Aorta (tissue), 5 donors: ENCODE measurements at places on chromosomes 3 and 15. TPM values are rescaled to one million over a fixed set of nuclear protein-coding genes. Genes with fewer than 3 reads are reported as not detected.

GRCh38 chr3:40546816-40547215 is 22.1 kb downstream of the ZNF621 start:
- H3K27ac ChIP-seq, result no peak overlapping the region
- no peak for DNase-seq
- no peaks in the 10 kb centered on the region for H3K36me3 ChIP-seq
- no peaks in the 10 kb centered on the region for H3K27me3 ChIP-seq
- H3K4me3 ChIP-seq, result no peak overlapping the region

- no peak for DNase-seq
- H3K27me3 ChIP-seq, result no peaks in the 10 kb centered on the region
- no peak overlapping the region for H3K4me3 ChIP-seq
Observed at GRCh38 chr3:125684199-125684598, 88.9 kb upstream of the OSBPL11 start.

DNA sequence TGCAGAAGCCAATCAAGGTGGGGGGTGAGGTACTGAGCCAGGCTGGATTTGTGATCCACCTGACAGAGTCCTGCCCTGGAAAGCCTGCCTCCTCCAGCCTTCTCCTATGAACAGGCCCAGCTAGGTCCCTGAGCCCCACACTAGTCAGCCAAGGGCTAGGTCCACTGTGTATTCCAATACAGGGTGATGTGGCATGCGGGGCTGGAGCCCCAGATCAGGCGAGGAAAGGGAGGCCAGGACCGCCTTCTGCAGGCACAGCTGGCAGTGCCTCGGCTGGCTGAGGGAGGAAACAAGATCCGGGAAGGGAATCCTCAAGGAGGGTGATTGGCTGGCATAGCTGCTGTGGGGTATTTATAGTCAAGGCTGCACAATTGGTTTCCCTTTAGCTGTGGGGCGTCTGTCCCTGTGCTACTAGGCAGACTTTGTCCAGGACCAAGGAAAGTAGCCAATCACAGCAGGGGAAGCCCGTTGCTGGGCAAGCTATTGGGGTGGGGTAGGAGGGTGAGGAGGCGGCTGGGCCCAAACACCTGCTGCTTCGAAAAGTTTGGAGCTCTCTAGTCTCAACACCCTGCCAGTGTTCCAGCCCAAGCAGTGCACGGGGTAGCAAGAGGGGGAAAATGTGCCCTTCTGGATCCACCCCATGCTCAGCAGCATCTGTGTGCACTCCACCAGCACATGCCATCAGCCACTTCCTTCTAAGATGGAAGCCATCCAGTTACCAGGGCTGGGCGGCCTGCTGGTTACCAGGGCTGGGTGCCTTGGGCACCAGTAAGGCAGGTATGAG is 5.9 kb downstream of the KY start:
- no peak overlapping the region for H3K4me3 ChIP-seq
- no peak overlapping the region for H3K27ac ChIP-seq
- no peak for DNase-seq
- H3K36me3 ChIP-seq, result no peaks in the 10 kb centered on the region
- no peaks in the 10 kb centered on the region for H3K27me3 ChIP-seq
- no peaks in the 10 kb centered on the region for H3K4me1 ChIP-seq

DNA sequence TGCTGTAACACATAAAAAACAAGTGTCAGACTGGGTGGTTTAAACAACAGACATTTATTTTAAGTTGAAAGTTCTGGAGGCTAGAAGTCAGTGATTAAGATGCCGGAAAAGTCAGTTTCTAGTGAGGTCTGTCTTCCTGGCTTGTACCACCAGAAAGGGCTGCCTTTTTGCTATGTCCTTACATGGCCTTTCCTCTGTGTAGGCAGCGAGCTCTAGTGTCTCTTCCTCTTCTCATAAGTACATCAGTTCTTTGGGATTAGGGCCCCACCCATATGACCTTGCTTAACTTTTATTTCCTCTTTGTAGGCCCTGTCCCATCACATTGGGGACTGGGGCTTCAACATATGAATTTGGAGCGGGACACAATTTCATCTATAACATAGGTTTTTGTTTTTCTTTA is 128.0 kb downstream of the BBX start:
- no peak overlapping the region for H3K4me3 ChIP-seq
- no peaks in the 10 kb centered on the region for H3K36me3 ChIP-seq
- no peak for DNase-seq
- H3K27ac ChIP-seq, result no peak overlapping the region

DNA sequence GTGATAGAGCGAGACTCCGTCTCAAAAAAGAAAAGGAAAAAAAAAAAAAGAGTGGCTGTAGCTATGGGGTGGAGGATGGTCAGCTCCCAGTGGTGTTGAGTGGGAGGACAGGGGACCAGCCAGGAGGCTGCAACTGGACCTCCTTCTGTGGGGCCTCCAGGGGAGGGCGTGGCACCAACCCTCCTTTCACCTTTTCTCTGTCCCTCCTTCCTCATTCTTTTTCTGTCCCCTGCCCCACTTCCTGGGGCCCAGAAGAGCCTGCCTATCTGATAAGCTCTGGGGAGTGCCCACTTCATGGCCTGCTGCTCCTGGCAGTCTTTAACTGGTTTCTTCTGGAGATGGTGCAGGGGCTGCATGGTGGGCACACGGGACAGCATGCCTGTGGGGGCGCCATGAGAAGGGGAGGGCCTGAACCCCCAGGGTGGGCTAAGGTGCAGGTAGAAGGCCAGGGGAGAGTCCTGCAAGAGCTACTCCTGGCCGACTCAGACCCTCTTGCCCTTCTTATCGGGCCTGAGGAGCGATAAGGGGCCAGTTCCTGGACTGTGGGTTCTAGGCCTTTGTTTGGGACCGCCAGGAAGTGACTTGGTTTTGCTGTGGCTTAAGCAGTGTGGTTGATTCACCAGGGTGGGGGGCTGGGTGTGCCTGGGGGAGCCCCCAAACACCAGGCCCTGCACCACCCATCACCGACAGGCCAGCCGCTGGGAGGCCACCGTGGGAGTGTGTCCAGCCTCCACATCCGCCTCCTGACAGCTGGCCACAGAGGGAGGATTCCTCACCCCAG is 49.4 kb upstream of the FLNB start:
- H3K36me3 ChIP-seq, result no peaks in the 10 kb centered on the region
- no peaks in the 10 kb centered on the region for H3K27me3 ChIP-seq
- DNase-seq, result no peak
- no peaks in the 10 kb centered on the region for H3K4me1 ChIP-seq
- no peak overlapping the region for H3K27ac ChIP-seq

DNA sequence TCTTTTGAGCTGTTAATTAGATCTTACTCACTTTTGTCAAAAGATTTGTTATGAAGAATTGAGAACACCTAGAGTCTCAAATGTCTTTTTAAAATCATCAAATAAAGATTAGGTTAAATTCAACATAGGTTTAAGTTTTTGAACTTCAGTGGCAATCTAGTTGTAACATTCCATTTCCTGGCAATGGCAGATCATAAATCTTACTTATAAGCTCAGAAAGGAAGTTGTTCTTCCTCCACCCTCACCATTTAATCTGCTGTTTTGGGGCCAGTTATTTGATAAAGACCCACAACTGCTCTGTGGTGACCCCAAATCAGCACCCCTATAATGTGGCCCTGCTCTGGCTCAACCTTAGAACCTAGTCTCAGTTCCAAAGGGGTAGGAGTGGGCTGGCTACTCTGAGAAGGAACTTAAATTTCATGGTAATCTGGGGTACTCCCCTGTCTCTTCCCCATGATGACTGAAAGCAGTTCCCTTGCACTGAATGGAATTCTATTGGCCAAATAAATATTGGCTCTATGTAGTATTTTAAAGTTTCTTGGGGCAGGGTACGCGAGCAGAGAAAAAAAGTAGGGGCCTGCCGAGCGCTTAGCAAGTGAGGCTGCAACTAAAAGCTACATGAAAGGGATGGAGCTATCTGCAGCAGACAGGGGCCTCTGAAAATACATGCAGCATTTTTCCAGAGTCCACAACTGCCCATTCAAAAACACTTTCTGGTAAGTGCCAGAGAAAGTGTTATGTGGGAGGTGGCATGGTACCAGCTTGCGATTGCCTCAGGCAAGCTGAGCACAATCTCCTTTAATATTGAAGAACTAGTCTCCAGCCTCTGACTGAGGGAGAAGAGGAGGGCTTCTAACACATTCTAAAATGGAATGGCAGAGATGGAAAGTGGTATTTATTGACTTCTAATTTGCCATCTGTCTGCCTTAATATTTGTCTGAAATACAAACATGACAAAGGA is 103.6 kb upstream of the RASGRP1 start:
- no peak for DNase-seq
- H3K4me1 ChIP-seq, result no peaks in the 10 kb centered on the region
- no peak overlapping the region for H3K4me3 ChIP-seq
- H3K36me3 ChIP-seq, result no peaks in the 10 kb centered on the region
- H3K27me3 ChIP-seq, result peaks cover 2% of the 10 kb centered on the region
- H3K27ac ChIP-seq, result no peak overlapping the region

GRCh38 chr3:61846488-61846887 is 285.1 kb downstream of the PTPRG start:
- no peak overlapping the region for H3K4me3 ChIP-seq
- no peaks in the 10 kb centered on the region for H3K36me3 ChIP-seq
- no peaks in the 10 kb centered on the region for H3K27me3 ChIP-seq
- DNase-seq, result no peak

DNA sequence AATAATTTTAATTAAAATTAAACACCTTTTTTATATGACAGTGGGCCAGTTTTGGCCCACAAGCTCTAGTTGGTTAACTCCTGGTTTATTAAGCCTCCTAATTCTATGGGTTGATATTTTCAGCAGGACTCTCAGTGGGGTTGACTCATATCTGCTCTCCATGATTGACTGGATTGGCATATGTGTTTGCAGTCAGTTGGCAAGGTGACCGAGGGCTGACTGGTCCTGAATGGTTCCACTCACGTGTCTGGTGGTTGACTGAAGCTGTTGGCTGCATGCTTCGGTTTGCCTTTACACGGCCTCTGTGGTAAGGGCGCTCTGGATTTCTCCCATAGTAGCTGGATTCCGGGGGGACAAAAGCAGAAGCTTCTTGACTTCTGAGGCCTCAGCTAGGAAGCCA is 65.3 kb upstream of the ZNF280D start:
- H3K4me3 ChIP-seq, result no peak overlapping the region
- peaks cover 3% of the 10 kb centered on the region for H3K4me1 ChIP-seq
- no peaks in the 10 kb centered on the region for H3K36me3 ChIP-seq
- peak; percentile 47 for DNase-seq

DNA sequence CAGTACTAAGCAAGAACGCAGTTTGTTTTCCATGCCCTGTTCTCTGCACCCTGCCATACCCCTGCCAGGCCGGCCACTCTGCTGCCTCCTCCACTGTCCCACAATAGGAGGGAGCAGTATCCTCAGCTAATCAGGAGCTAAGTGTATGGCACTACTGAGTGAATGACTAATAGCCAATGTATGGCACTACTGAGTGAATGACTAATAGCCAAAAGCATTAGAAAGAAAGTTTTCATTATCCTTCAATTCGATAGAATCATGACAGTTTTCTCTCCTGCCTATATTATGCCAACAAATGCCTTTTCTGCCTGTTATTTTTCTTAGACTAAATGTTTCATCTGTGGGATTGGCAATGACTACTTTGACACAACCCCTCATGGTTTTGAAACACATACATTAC is 107.5 kb upstream of the CHRM5 start:
- no peak overlapping the region for H3K4me3 ChIP-seq
- H3K4me1 ChIP-seq, result no peaks in the 10 kb centered on the region
- no peaks in the 10 kb centered on the region for H3K27me3 ChIP-seq
- H3K36me3 ChIP-seq, result peaks cover 3% of the 10 kb centered on the region

DNA sequence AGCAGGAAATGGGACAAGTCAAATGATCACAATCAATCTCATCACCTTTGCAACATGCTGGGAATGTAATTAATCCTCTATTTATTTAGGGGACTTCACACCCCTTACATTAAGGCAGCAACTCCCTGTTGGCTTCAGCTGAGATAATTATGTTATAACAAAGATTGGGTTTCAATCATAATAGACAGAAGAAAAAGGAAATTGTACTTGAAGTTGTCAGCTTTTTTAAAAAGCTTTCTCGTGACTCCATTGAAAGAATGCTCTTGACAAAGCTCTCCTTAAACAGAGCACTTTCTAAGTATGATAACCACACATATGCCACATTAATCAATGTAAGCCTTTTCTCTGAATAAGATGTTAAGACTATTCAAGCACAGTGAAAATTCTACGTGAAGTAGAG is 65.7 kb downstream of the SHQ1 start:
- no peak for DNase-seq
- no peaks in the 10 kb centered on the region for H3K36me3 ChIP-seq
- no peaks in the 10 kb centered on the region for H3K4me1 ChIP-seq

DNA sequence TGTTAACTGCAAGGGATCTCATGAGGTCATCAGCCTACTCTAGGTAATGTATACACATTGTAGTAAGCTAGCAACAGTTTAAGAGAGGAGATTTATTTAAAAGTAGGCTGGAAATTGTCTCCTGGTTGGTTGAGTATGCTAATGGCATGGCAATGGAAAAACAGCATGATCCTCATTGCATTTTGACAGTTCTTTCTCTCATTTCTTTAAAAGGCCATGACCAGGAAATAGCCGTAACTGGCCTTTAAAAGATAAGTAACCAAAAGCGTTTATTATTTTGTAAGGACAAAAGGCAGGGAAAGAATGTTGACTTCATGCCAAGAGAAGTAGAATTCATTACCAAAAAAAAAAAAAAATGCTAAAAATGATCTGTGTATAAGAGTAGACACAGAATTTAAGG is 310.3 kb downstream of the FGF12 start:
- H3K4me3 ChIP-seq, result no peak overlapping the region
- DNase-seq, result no peak
- no peaks in the 10 kb centered on the region for H3K36me3 ChIP-seq
- no peaks in the 10 kb centered on the region for H3K27me3 ChIP-seq

DNA sequence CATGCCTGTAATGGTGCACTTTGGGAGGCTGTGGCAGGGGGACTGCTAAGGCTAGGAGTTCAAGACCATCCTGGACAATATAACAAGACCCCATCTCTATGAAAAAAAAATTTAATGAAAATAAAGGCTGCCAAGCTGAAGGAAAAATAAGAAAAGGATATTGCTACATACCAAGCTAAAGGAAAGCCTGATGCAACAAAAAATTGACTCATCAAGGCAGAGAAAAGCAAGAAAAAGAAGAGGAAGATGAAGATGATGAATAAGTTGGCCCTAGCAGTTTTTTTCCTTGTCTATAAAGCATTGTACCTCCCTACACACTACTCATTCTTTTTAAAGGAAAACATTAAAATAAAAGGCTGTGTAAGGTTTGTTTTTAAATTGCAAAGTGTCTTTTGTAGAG is 441.9 kb upstream of the MDFIC2 start:
- no peaks in the 10 kb centered on the region for H3K36me3 ChIP-seq
- no peak for DNase-seq
- no peaks in the 10 kb centered on the region for H3K4me1 ChIP-seq

DNA sequence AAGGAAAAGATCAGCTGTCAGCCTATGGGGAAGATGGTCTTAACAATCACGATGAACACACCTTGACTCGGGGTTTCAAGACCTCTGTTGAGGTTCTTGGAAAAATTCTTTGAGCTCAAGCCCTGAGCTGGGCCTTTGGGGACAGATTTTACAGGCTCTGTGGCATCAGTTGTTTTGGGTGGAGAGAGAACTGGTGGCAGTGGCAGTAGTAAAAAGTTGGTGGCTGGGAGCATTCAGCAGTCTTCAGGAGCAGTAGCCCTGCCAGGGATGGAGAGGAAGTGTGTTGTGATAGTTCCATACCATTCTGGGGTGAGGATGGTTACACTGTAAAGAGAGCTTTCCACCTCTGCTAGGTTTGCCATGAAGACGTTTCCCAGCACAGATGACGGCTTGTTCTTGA is 4.9 kb upstream of the KY start:
- no peak overlapping the region for H3K27ac ChIP-seq
- peaks cover 4% of the 10 kb centered on the region for H3K4me1 ChIP-seq
- DNase-seq, result no peak
- no peak overlapping the region for H3K4me3 ChIP-seq

The SCAMP5 gene
- polyA plus RNA-seq, result 9.4 TPM

The MESP2 gene
- polyA plus RNA-seq, result not detected

The IL20RB gene
- 0.90 TPM for polyA plus RNA-seq

The TEX55 gene
- not detected for polyA plus RNA-seq

The SLC24A5 gene
- polyA plus RNA-seq, result not detected

The PARP15 gene
- 0.13 TPM for polyA plus RNA-seq

The TMEM212 gene
- polyA plus RNA-seq, result not detected
